ENCODE measurements at places on chromosomes 16 and 17.

DNA sequence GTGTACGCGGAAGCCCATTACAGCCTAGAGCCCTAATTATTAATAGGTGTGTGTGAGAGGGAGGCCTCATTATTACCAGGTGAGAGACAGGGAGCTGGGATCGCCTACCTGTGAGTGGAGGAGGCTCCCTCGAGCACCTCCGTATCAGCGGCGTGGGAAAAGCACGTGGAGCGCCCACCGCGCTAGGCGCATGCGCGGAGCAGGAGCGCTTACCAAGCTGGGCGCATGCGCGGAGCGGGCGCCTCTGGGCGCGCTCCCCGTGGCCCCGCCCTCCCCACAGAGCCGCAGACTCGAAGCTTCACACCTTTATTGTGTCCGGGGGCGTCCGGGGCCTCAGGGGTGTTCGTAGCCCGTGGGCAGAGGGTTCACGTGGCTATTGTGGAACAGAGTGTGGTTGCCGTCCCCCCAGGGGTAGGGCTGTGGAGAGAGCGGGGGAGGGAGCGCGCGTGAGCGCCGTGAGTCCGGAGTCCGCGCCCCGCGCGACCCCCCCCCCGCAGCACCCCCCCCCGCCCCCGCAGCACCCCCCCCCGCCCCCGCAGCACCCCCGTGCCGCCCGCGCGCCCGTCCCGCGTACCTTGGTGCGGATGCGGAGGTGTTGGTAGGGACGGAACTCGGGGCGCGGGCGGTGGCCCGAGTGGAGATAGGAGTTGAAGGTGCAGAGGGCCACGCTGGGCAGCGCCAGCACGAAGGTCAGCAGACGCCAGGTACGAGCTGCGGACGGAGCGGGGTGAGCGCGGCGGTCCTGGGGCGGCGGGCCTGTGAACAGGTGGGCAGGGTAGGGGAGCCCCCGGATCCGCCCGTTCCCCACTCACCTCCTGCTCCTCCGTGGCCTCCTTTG is 500 bp downstream of the COX6A2 start:
- no peak overlapping the region for H3K4me3 ChIP-seq
- DNase-seq, result no peak
- no peak overlapping the region for H3K27ac ChIP-seq
- no peaks in the 10 kb centered on the region for H3K36me3 ChIP-seq
- no peaks in the 10 kb centered on the region for H3K4me1 ChIP-seq

GRCh38 chr17:31437720-31438400 is 46.4 kb downstream of the RAB11FIP4 start:
- peaks cover 11% of the 10 kb centered on the region for H3K27me3 ChIP-seq
- H3K27ac ChIP-seq, result no peak overlapping the region
- no peak for DNase-seq
- H3K4me1 ChIP-seq, result no peaks in the 10 kb centered on the region
- no peaks in the 10 kb centered on the region for H3K36me3 ChIP-seq

- no peak within 1 kb of the TSS for H3K27ac ChIP-seq
- no peaks in the 10 kb centered on the region for H3K4me1 ChIP-seq
- no peak within 1 kb of the TSS for H3K4me3 ChIP-seq
- no peak for DNase-seq
- no peaks in the 10 kb centered on the region for H3K27me3 ChIP-seq
Measured at GRCh38 chr16:4556112-4556511, at the start of gene C16orf96. TSS of gene C16orf96 (plus strand) at chr16:4556340. CDS start at chr16:4556490, 150 bp downstream.

DNA sequence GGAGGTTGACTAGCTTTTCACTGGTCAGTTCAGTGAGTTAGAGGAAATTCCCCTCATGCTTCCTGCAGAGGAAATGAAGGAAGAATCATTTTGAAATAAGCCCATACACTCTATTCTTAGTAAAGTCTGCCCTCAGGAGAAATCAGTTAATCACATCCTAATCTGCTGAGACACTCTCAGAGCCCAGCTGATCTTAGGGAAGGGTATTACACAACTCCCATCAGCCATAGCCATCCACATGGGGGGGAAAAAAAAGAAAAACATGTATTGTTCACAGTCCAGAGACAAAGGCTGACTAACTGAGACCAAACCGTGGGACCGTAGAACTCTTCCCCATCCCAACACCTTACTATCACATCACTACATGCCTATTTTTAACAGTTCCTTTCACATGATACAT is 722.3 kb downstream of the CDH8 start:
- no peaks in the 10 kb centered on the region for H3K36me3 ChIP-seq
- no peaks in the 10 kb centered on the region for H3K4me1 ChIP-seq
- H3K27ac ChIP-seq, result no peak overlapping the region
- no peaks in the 10 kb centered on the region for H3K27me3 ChIP-seq

DNA sequence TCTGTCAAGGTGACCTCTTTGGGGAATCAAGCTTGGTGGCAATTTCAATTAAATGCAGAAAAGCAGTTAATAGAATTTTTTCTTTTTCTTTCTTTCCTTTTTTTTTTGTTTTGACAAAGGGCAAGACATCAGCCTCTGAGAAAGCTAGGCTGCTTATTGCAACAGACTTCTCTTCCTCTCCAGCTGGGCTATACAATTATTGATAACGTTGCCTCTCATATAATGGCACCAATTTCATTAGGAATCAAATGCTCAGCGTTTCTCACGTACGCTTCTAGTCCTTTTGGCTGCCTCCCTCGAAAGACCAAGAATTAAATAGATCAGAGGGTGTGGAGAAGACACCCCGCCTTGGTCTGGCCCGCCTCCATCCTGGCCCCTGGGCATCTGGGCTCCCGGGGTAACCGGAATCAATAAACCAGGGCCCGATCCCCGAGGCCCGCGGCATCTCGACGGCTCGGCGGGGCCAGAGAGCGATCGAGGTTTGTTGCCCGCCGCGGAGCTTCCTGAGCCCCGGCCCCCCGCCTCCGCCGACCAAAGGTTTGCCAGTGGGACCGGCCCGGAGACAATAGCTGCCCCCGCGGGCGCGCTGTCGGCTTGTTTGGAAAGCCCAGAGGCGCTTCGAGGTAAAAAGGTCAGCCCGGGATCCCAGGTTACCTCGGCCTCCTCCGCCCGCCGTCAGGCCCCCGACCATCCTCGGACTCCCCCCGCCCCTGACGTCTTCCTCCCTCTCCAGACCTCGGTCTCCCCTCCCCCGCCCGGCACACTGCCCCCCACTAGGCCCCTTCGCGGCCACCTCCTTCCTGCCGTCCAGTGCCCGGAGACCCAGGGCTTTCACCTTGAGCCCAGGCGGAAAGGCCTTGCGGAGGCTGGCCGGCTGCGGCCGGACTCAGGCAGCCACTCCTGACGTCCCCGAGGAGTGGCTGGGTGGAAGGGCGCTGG is 3.9 kb downstream of the HOXB1 start:
- H3K27ac ChIP-seq, result peak overlapping the region; percentile 48
- peak overlapping the region; percentile 58 for H3K4me3 ChIP-seq
- DNase-seq, result no peak
- peaks cover 52% of the 10 kb centered on the region for H3K4me1 ChIP-seq
- peaks cover 55% of the 10 kb centered on the region for H3K27me3 ChIP-seq

DNA sequence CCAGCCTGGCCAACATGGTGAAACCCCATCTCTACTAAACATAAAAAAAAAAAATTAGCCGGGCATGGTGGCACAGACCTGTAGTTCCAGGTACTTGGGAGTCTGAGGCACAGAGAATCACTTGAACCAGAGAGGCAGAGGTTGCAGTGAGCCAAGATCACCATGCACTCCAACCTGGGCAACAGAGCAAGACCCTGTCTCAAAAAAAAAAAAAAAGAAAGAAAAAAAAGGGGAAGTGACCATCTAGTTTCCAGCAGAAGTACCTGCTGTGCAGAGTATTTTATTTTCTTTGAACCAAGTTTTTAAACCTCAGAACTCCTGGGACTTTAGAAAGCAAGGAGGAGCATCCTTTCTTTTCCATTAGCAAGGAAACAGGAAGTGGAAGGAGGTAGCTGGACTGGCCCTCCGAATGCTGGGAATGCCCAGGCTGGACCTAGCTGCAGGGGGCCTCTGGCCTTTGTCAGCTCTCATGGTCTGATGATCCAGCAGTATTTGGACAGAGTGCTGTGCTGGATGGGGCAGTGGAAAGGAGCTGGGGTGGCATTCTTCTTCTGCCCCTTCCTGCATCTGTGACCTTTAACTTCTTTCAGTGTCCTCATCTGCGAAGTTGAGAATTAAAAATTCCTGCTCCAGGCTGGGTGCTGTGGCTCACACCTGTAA is 6.6 kb downstream of the GID4 start:
- no peaks in the 10 kb centered on the region for H3K27me3 ChIP-seq
- no peak overlapping the region for H3K27ac ChIP-seq
- H3K36me3 ChIP-seq, result peaks cover 19% of the 10 kb centered on the region
- H3K4me3 ChIP-seq, result no peak overlapping the region

GRCh38 chr16:69784586-69784985 is 22.5 kb downstream of the WWP2 start:
- H3K27ac ChIP-seq, result no peak overlapping the region
- DNase-seq, result no peak
- no peaks in the 10 kb centered on the region for H3K4me1 ChIP-seq
- H3K36me3 ChIP-seq, result peaks cover 8% of the 10 kb centered on the region
- no peaks in the 10 kb centered on the region for H3K27me3 ChIP-seq
- no peak overlapping the region for H3K4me3 ChIP-seq

Data from type B pancreatic cell (in vitro differentiated cells).